ENCODE measurements at places on chromosomes 4 and X. TPM values are rescaled to one million over a fixed set of nuclear protein-coding genes. Genes with fewer than 3 reads are reported as not detected.

Gene GAK
- total RNA-seq: 76.6 TPM

Gene LRRC66
- total RNA-seq: 0.29 TPM

Gene SNX12
- total RNA-seq: 18.9 TPM

Gene COL4A6
- total RNA-seq: not detected

Gene BCORL1
- total RNA-seq: 5.3 TPM

Gene MBNL3
- total RNA-seq: 6.9 TPM

Gene RRAGB
- total RNA-seq: 12.0 TPM

Gene MGAT4D
- not detected for total RNA-seq

Gene TRAPPC11
- total RNA-seq: 32.5 TPM

Gene RHOXF2
- total RNA-seq: not detected

Gene NEIL3
- total RNA-seq: 4.6 TPM

Gene ADH1C
- total RNA-seq: not detected

- DNase-seq: no peak
- no peaks in the 10 kb centered on the region for H3K36me3 ChIP-seq
- no peak overlapping the region for H3K27ac ChIP-seq
- no peak overlapping the region for H3K4me3 ChIP-seq
These were observed 643 bp downstream of the FHL1 start for GRCh38 chrX:136147976-136148375.

GRCh38 chrX:110477593-110478228, 119.1 kb downstream of the RTL9 start:
- no peaks in the 10 kb centered on the region for H3K27me3 ChIP-seq
- no peak overlapping the region for H3K4me3 ChIP-seq
- no peaks in the 10 kb centered on the region for H3K4me1 ChIP-seq
- no peak overlapping the region for H3K27ac ChIP-seq
- H3K36me3 ChIP-seq: no peaks in the 10 kb centered on the region

DNA sequence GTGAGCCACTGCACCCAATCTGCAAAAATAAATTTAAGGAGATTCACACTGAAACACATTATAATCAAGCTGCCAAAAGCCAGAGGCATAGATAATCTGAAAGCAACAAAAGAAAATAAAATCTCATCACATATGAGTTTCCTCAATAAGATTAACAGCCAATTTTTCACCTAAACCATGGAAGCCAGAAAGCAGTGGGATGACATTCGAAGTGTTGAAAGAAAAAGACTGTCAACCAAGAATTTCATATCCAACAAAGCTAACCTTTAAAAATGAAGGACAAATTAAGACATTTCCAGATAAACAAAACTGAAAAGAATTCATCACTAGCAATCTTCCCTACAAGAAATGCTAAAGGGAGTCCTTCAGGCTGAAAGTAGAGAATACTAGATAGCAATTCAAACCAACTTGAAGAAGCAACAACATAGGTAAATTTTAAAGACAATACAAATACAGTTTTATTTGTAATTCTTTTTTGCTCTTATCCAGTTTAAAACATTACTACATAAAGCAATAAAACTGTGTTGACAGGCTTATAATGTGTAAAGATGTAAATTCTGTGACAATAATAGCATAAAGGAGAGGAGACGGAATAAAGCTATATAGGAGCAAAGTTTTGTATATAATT, 23.1 kb upstream of the KLHL8 start:
- no peak overlapping the region for H3K27ac ChIP-seq
- no peaks in the 10 kb centered on the region for H3K4me1 ChIP-seq
- H3K36me3 ChIP-seq: no peaks in the 10 kb centered on the region
- H3K27me3 ChIP-seq: 0 out of 2 replicates have a peak, but pooled peaks cover 4% of the 10 kb centered on the region
- DNase-seq: no peak

DNA sequence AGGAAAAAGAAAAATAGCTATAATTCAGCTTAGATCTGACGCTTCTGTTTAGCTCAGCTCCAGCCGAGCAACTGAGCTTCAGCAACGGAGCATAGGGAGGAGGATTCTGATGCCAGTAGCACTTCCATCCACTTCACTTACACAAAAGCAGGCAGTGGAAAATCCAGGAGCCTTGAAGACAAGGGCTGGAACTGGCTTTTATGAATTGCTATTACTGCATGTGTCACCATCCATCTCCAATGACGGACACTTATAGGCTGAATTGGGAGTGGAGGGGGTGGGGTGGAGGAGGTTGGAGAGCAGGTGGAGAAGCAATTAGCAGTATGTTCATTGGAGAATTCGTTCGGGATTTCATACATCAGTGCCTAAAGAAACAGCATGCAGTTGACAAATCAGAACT, 15.6 kb downstream of the ENOX2 start:
- no peaks in the 10 kb centered on the region for H3K27me3 ChIP-seq
- H3K27ac ChIP-seq: no peak overlapping the region
- H3K36me3 ChIP-seq: no peaks in the 10 kb centered on the region
- no peak for DNase-seq
- H3K4me1 ChIP-seq: no peaks in the 10 kb centered on the region

DNA sequence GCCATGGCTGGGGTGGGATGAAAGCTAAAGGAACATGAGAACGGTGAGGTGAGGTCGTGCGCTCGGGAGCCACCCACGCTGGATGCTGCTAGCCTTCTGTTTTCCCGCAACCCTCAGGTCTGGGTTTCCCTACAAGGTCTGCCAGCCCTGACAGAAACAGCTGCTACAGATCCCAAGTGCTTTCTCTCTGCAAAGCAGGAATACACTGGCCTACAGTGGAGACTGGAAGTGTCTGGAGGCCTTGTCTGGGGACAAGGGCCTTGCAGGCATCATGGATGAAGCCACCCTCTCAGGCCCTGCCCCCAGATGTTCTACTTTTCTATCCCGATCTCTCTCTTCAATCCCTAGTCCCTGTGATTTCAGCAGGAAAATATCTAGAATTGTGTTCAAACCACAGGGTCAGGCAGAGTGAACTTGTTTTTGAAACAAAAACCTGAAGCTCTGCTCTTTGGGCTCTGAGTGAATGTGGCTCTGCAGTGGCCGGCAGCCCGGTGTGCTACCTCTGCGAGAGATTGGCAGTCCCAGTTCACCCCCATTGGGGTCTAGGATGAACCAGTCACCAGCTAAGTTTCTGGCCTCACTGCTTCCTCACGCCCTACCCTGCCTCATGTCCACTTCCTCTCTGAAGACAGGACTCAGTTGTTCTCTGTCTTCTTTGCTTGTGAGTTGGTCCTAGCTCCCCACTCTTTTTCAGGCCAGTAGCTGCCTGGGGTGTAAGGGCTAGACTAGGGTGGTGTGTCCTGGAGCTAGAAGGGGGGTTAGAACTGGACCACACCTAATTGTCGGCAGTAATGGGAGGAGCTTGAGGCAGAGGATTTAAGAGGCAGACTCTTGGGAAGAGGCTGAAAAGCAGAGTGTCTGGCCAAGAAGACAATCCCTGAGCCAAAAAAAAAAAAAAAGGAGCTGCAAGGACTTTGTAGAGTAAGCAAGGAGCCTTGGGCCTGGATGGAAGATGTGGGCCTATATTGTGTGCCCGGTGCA, 89.6 kb downstream of the RTL5 start:
- H3K27me3 ChIP-seq: no peaks in the 10 kb centered on the region
- peak; percentile 9 for DNase-seq
- H3K4me1 ChIP-seq: no peaks in the 10 kb centered on the region
- H3K4me3 ChIP-seq: no peak overlapping the region

GRCh38 chr4:76401654-76402053, 19.3 kb downstream of the CCDC158 start:
- no peaks in the 10 kb centered on the region for H3K4me1 ChIP-seq
- H3K27me3 ChIP-seq: no peaks in the 10 kb centered on the region
- no peaks in the 10 kb centered on the region for H3K36me3 ChIP-seq

- no peak for DNase-seq
- no peaks in the 10 kb centered on the region for H3K27me3 ChIP-seq
- H3K4me1 ChIP-seq: no peaks in the 10 kb centered on the region
These were observed 15.7 kb upstream of the DUSP21 start for GRCh38 chrX:44828008-44828605.

DNA sequence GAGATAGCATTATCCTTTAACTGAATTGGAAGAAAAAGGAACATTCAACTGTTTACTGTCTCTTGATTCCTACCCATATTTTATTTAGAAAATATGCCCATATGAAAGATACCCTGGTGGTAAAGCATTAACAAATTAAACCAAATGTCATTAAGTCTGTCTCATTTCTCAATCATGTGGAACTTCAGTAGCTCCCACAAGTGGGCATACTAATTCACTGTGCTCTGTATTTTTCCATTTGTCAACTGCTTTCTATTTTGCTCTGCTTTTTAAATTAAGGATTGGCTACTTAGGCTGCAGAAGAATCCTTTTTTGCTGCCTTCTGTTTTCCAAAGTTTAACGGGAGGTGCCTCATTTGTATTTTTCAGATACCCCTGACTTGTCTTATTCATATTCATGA, 77.2 kb downstream of the DDIT4L start:
- no peaks in the 10 kb centered on the region for H3K4me1 ChIP-seq
- no peak for DNase-seq
- no peak overlapping the region for H3K4me3 ChIP-seq
- H3K36me3 ChIP-seq: no peaks in the 10 kb centered on the region

DNA sequence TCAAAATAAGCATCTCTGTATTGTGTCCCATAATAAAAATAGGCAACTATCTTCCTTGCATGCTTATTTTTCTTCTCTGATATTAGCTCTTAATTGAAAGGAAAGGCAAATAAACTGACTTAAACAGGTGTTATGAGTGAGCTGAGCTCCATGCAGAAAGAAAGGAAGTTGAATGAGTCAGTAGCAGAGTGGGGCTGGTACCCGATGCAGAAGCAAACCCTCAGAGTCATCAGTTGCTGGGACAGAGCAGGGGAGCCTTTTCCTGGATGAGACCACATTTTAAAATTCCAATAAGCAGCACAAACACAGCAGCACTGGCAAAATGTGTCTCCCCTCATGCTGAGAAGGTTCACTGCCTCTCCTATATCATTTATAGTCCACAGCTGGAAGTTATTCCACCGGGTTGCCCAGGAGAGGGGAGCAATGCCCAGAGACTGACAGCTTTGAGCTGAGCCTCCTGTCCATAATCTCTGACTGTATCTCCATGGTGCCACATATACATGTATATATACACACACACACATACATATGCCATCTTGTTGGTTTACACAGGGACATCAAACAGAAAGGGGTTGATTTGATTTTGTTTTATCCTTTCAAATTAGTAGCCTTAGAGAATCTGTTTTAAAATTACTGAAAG, 274.3 kb upstream of the PPARGC1A start:
- no peak for DNase-seq
- no peaks in the 10 kb centered on the region for H3K27me3 ChIP-seq
- H3K4me3 ChIP-seq: no peak overlapping the region
- H3K36me3 ChIP-seq: no peaks in the 10 kb centered on the region
- H3K4me1 ChIP-seq: no peaks in the 10 kb centered on the region
- H3K27ac ChIP-seq: no peak overlapping the region

DNA sequence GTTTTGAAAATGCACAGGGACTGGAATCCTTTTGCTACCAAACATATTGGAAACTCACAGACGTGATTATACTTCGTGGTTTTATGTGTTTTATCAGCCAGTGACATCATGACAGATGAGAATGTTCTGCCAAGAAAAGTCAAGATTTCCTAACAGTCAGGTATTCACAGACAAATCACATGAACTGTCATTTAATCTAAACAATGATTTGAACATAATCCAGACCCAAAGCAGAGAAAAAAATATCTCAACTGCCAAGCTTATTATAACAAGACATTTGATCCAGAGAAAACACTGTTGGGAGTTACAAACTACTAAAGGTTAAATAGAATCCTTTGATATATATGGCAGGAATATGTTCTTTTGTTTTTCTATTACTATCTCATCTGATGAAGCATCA, 635.9 kb upstream of the FRG1 start:
- no peaks in the 10 kb centered on the region for H3K27me3 ChIP-seq
- H3K4me3 ChIP-seq: no peak overlapping the region
- no peaks in the 10 kb centered on the region for H3K36me3 ChIP-seq
- H3K4me1 ChIP-seq: no peaks in the 10 kb centered on the region

DNA sequence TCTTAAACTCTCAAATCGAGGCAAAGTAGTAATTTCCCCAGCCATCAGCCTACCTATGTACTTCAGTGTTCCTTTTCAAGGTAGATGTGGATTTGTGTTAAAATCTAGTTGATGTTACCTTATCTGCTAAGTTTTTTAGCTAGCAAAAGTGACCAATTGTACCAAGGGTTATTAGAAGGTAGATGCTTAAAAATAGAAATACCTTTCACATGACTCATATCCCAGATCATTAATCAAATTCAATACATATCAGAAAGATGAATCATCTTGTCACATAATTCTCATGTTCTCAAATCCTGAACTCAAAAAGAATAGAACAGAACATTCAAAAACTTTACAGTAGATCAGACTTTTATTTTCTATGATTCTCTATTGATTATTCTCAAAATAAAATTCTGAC, 3.5 kb downstream of the ENAM start:
- no peak for DNase-seq
- no peaks in the 10 kb centered on the region for H3K27me3 ChIP-seq
- H3K4me3 ChIP-seq: no peak overlapping the region
- no peaks in the 10 kb centered on the region for H3K4me1 ChIP-seq
- H3K27ac ChIP-seq: no peak overlapping the region
- H3K36me3 ChIP-seq: no peaks in the 10 kb centered on the region

GRCh38 chr4:37157476-37158167, 86.9 kb upstream of the NWD2 start:
- no peaks in the 10 kb centered on the region for H3K27me3 ChIP-seq
- no peak overlapping the region for H3K4me3 ChIP-seq
- no peak overlapping the region for H3K27ac ChIP-seq
- no peaks in the 10 kb centered on the region for H3K36me3 ChIP-seq
- peak; percentile 49 for DNase-seq

DNA sequence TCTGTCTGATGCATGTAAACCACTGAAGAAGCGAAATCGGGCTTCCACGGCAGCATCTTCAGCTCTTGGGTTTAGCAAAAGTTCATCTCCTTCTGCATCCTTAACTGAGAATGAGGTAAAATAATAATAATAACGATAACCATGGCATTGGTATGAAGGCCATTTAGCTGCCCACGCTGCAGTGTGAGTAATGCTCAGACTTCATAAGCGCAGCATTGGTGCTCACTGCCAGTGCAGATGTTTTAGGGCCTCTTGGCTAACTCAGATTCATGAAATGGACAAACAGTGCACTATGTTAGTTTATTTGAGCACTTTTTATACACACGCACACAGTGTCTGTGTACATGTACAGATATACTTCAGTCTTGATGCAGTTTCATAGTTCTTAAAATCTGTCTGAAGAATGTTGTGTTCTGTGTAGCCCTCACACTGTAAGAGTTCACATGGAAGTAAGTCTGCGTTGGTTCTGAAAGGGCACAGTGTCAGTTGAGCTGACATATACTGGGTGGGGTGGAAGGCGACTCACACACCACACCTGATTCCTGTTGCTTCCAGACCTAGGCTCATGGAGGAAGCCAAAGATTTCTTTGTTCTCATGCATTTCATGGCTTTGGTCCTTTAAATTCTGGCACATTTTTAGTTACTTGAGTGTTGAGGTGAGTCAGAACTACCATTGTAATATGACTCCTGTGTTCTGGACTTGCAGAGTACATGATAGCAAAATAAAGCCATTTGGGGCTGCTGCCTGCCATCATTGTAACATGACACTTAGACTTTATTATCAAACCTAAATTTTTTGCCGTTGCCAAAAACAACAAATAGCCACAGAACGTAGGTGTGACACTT, 68.7 kb downstream of the NSD2 start:
- H3K36me3 ChIP-seq: peaks cover 62% of the 10 kb centered on the region
- H3K27me3 ChIP-seq: no peaks in the 10 kb centered on the region
- DNase-seq: no peak
- no peak overlapping the region for H3K4me3 ChIP-seq
- no peaks in the 10 kb centered on the region for H3K4me1 ChIP-seq
- no peak overlapping the region for H3K27ac ChIP-seq

Data from Karpas-422 (cell line).